Fibroblast of mammary gland (primary cell): ENCODE measurements at places on chromosomes 13 and 19.

- no peak for DNase-seq
Observed at GRCh38 chr19:56972291-56972841, 131.8 kb upstream of the PEG3 start.

DNA sequence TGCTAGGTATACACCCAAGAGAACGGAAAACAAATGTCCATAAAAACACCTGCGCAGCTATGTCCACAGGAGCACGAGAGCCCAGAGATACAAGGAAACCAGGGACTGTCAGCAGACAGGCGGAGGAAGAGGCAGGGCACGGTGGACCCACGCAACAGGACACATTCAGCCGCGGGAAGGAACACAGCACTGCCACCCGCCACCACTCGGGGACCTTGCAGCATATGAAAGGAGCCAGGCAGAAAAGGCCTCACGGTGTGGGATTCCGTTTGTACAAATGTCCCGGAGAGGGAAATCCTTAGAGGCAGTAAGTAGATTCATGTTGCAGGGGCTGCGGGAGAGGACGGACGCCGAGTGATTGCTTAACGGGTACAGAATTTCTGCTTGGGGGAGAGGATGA is 7.8 kb downstream of the HSPBP1 start:
- no peak for DNase-seq

DNA sequence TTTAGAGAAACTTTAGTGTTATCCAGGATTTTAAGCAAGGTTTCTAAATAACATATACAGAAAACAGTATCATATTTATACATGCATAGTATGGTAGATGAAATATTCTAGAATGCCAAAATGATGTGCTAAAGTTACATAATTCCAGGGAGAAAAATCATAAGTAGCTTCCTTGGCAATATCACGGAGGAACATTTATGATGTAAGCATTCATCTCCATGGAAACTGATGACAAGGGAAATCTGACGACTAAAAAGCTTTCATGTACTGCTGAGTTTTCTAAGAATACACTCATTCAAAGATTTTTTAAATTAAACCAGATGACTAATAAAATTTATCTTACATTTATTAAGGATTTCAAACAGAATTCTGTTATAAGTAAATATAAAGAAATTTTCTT is 4.7 kb downstream of the TEX30 start:
- DNase-seq = peak; percentile 41

GRCh38 chr19:12314553-12314952 is 18.9 kb downstream of the ZNF563 start:
- no peak for DNase-seq

GRCh38 chr19:51980116-51980736 is 6.4 kb downstream of the ZNF350 start:
- DNase-seq = peak; percentile 25

GRCh38 chr13:28219408-28220099 is 81.2 kb downstream of the PAN3 start:
- no peak for DNase-seq

- no peak for DNase-seq
Observed at GRCh38 chr19:53915000-53915399, 5.9 kb downstream of the CACNG7 start.

GRCh38 chr13:98406971-98407370 is 169.9 kb downstream of the STK24 start:
- no peak for DNase-seq

GRCh38 chr19:39177736-39178135 is 19.0 kb upstream of the NCCRP1 start:
- DNase-seq = no peak

DNA sequence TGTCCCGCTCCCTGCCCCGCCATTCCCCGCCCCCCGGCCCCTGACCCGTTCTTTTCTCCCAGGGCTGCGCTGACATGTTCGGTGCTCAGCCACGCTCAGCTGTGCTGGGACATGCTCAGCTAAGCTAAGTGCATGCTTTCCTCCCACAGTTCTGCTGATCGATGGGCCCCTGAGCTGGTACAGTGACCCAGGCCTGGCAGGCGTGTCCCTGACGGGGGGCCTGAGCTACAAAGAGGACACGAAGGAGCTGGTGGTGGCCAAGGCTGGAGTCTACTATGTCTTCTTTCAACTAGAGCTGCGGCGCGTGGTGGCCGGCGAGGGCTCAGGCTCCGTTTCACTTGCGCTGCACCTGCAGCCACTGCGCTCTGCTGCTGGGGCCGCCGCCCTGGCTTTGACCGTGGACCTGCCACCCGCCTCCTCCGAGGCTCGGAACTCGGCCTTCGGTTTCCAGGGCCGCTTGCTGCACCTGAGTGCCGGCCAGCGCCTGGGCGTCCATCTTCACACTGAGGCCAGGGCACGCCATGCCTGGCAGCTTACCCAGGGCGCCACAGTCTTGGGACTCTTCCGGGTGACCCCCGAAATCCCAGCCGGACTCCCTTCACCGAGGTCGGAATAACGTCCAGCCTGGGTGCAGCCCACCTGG is 3.7 kb downstream of the TNFSF9 start:
- no peak for DNase-seq

DNA sequence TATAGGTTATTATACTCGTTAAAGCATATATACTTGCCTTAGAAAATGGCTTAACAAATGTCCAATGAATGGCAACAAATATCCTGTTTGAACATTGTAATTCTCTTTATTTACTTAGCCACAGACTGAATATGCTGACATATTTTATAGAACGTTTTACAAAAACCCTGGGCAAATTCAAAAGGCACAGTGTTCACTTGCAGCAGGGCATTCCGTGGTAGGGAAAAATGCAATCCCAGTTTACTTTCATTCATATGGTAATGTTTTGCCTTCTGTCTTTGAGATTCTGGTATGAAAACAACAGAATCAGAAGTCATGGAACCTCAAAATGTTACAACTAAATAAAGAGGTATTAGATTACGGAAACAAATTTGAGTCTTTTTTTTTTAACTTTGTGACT is 56.2 kb upstream of the MYCBP2 start:
- DNase-seq = no peak

- DNase-seq = no peak
Observed at GRCh38 chr19:46350758-46351159, 3.9 kb downstream of the PPP5C start.

DNA sequence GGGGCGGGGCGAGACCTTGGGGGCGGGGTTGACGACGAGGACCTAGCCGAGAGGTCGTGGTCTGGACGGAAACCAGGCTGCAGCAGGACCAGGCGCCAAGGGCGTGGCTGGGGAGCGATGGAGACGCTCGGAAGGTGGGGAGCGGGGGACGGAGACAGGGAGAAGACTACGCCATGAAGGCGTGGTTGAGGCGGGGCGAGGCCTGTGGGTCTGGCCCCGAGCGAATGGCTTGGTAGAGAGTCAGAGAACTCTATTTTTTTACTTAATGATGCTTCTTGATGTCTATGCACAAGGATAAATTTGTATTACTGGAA is 674 bp upstream of the FBXL12 start:
- DNase-seq = no peak

- no peak for DNase-seq
Observed at GRCh38 chr13:36804588-36804987, 14.4 kb upstream of the RFXAP start.

DNA sequence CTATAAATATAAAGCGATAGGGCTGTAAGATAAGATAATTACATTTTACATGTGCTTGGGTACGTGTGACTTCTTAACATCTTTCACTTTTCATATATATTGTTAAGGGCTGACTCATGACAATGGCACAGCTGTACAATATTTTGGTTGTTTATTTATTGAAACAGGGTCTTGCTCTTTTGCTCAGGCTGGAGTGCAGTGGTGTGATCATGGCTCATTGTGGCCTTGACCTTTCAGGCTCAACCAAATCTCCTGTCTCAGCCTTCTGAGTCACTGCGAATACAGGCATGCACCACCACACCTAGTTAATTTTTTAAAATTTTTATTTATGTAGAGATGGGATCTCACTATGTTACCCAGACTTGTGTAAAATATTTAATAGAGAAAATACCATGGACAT is 2532.4 kb upstream of the PCDH20 start:
- DNase-seq = no peak

- DNase-seq = no peak
Observed at GRCh38 chr13:102040812-102041211, 361.0 kb downstream of the FGF14 start.

DNA sequence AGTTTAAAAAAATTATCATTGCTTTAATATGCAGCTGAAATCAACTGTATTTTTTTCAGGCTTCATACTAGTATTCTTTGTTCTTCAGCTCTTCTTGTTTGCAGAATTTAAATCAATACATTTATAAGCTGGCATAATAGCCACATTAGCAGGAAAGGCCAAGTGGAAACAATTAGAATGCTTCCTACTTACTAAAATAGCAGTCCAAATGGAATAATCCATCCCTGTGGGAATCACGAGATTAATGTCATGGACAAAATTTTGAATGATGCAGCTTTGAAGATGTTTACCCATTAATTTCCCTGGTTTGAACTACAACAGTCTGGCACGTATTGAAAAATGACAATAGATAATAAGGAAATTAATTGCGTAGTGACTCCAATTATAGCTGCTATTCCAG is 2650.8 kb downstream of the PCDH9 start:
- DNase-seq = no peak

GRCh38 chr13:49302222-49302621 is 54.5 kb downstream of the CDADC1 start:
- DNase-seq = no peak

- DNase-seq = peak; percentile 97
Observed at GRCh38 chr13:31982540-31982939, 49.0 kb upstream of the FRY start.

DNA sequence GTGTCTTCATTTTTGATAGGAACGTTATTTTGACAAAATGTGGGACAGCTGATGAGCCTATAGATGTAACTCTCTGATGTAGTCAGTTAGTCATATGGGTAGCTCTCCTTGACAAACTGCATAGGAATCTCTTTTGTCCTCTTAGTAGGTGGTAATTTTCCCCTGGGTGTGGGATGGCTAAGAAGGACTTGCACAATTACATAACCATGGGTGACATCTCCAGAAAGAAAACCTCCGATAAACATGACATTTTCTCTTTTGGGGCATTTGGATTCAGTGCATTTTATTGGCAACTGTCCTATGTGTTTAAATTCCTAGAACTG is 41.8 kb downstream of the IGFL3 start:
- DNase-seq = peak; percentile 33

GRCh38 chr13:92781965-92782690 is 444.5 kb upstream of the GPC6 start:
- no peak for DNase-seq

DNA sequence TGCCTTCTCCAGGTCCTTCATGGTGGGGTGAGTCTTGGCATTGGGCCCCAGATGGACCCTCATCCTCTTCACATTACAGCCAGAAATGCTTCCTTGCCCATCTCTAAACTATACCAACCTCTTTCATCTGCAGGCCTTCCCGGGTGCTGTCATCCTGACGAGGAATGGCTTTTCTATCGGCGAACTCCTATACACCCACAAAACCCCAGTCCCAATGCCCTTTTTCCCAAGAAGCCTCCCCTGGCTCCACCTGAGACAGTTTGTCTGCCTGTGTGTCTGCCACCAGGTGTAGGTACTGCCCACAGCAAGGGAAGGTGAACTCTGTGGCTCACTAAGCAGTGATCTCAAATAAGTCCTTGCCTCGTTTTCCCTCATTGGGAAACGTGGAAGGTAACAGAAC is 55.3 kb downstream of the PTPRS start:
- no peak for DNase-seq

GRCh38 chr19:48818234-48818820 is 7.5 kb upstream of the BCAT2 start:
- no peak for DNase-seq

DNA sequence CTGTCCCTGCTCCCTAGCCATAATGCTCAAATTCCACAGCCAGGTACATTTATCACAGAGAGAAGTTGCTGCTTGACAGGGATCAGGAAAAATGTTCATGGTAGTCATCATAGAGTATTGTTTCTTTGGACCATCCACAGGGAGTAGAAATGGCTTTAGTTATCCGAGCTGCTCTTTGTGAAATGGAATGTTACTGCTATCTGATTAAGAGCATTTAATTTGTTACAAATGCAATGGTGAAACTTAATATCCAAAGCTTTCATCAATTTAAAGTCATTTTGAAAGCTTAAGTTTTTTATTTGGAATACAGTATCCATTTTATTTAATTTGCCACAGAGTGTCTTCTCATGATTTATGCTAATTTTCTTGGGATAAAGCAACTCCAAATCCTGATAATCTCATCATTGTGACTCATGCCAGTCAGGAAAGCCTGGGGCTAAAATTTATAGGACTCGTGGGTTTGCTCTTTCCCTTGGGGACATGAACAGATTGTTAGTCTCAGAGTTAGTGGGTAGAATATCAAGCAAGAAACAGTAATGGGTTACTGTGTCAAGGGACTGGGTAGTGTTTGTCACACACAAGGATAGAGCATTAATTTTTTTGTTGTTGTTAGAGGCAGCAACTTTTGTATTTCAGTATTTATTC is 59.8 kb downstream of the SCEL start:
- peak; percentile 6 for DNase-seq

- DNase-seq = no peak
Observed at GRCh38 chr19:21308773-21309172, 20.4 kb downstream of the ZNF708 start.
